ENCODE measurements at places on chromosomes 5 and 9. TPM values are rescaled to one million over a fixed set of nuclear protein-coding genes. Genes with fewer than 3 reads are reported as not detected.

DNA sequence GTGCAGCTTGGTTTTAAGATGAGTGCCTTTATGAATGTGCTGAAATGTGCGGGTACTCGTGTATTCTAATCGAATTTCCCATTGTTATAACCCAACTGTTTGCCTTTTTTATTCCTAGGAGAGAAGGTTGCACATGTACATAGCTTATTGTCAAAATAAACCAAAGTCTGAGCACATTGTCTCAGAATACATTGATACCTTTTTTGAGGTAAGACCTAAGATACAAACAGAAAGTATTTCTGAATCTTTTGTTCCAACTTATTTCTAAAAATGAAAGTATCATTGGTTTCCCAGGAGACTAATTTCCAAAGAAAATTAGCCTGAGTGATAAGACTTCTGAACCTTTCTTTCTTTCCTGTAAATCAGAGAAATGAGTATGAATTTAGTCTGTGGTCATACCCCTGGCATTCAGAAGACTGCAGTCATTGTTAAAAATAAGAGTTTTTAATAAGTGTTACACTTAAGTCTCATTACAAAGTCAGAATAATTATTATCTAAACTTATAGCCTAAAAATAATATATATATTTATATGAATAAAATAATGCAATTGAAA is 102.4 kb upstream of the OTULINL start:
- DNase-seq = no peak

DNA sequence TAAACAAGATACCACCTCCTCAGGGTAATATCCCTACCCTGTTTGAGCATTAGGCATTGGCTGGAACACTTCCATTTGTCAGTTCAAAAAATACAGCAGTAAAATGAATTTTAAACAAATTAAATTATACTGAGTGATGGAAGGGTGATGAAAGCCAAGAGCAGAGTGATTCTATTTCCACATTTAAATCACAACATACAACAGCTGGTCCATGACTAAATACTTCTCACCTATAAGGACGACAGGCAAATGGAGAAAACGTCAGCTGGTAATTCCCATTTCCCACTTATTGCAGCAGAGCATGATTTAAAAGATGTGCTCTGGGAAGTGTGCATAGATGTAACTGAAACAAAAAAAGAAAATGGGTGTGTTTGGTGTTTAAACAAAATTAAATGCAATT is 543.6 kb upstream of the DAB2 start:
- no peak for DNase-seq

DNA sequence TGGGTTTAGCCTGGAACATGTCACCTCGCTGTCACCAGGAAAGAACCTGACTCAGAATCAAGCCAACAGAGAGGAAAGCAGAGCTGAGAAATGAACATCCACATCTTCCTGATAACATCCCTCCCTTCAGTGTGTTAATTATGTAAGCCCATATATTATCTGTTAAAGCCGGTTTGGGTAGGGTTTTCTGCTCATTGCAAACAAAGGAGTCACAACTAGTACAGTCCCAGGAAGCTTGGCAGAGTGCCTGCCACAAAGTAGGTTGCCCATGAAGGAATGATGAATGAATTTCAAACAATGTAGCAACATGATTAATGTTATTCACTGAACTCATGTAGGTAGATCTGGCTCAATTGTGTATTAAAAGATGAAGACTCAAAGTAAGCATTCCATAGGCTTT is 10.4 kb upstream of the PPARGC1B start:
- DNase-seq = no peak

GRCh38 chr5:116524966-116525365 is 49.7 kb downstream of the SEMA6A start:
- DNase-seq = no peak

DNA sequence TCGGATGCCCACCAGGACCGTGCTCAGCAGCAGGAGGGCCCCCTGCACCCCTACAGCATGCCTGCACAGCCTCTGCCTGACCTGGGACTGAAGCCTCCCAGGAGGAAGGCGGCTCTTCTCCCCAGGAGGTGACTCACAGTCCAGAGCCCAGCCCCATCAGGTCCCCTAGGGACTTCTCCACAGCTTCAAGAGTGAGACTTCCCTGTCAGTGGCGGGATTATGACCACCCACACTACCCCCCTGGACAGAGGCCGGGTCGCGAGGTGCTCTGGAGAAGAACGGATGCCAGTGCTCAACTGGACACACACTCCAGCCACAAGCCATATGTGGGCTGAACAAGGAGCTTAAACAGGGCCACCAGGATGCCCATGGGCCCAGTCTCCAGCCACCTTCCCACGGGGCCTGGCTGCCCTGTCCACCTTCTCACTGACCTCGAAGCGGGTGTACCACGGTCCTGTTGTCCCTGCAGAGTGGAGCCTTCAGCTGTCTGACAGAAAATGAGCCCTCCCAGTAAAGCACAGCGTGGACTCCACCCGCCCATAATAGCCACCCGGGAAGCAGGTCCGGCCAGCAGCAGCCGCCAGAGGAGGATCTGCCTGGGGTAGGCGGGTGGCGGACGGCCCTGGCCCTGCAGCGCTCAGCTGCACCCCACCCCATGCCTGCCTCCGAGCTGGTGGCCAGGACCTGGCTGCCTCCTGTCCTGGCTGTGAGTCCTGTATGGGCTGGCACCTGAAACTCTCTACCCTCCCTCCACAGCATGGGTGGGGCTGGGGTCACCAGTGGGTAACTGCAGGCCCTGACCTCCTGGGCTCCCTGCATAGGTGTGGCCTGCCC is 54.7 kb downstream of the SEMA4D start:
- DNase-seq = no peak

- peak; percentile 61 for DNase-seq
Observed at GRCh38 chr9:136544548-136544963, 1.3 kb downstream of the NOTCH1 start.

GRCh38 chr5:137119321-137119720 is 379.8 kb downstream of the SPOCK1 start:
- DNase-seq = no peak

GRCh38 chr9:38347271-38347671 is 45.2 kb upstream of the ALDH1B1 start:
- DNase-seq = no peak

- no peak for DNase-seq
Observed at GRCh38 chr5:176716320-176716719, 69.0 kb downstream of the TSPAN17 start.

DNA sequence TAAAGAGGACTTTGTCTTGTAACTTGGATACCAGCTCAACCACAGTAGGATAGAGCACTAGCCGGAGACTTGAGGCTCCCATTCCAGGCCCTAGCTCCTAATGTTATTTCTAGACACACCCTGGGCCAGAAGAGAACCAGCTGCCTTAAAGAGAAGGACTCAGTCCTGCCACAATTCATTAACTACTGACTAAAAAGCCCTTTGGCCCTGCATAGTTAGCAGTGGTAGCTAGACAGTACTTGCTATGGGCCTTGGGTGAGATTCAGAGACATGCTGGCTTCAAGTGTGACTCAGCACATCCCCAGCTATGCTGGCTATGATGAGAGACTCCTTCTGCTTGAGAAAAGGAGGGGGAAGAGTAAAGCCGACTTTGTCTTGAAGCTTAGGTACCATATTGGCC is 47.3 kb downstream of the TMEM167A start:
- no peak for DNase-seq

- no peak for DNase-seq
Observed at GRCh38 chr9:81032831-81033230, 656.5 kb downstream of the TLE1 start.

DNA sequence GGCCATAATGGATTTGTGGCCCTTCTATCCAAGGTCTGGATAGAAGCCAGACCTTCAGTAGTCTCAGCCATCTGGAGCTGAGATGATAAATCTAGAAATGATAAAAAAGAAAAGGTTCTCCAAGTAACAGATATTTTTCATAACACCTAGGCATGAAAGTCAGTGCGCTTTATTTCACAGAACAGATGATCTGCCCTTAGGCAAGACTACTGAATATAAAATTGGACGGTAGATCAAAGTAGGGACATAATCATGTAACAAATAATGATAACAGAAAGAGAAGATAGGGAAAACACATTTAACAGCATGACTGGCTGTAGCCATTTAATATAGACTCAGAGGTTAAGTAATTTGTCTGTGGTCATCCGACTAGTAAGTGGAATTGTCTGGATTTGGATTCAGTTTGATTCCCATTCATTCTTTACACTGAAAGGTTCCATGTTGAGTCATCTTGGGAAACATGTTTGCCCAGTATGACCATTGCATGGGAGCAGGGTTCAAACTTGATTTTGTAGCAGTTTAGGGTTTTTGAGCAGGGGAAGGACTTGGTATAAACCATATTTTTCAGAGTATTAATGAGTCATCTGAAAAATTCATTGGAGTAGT is 4.1 kb upstream of the CAVIN4 start:
- no peak for DNase-seq

- DNase-seq = no peak
Observed at GRCh38 chr5:177542816-177543465, 11.4 kb downstream of the FAM193B start.

- DNase-seq = no peak
Observed at GRCh38 chr5:32572778-32573480, 12.4 kb upstream of the SUB1 start.

DNA sequence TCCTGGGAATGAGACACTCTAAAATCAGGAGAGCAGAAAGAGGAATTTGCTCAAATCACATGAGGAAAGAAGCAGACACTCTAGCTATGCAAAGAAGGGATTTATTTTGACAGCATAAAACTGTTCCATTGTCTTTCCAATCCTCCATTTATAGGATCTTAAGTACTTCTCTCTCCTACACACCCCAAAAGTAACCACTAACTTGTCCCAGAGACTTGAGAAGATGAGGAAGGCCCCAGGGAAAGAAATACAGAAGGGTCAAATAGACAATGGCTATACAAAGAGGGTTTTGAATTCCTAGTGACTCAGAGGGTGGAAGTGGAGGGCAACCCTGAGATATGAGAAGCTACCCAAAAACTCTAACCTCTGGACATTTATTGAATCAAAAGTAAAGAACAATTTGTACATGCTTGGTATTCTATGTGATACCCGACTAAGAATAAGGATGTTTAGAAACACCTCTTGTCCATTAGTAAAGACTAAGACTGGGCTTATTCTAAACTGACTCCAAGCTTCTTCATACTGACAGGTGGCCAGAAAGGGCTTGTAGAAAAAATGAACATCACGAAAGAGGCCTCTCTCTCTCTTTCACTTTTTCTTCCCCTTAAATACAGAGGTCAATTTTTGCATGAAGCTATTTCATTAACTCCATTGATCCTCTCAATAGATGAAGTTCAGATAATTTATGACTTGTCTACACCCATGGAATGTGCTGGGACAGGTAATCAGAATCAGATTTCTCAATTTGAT is 20.6 kb downstream of the DMAC1 start:
- DNase-seq = no peak

The LIX1 gene
- total RNA-seq = not detected

The MARCOL gene
- total RNA-seq = not detected

The GDF9 gene
- total RNA-seq = 0.43 TPM

The PCDHA5 gene
- total RNA-seq = not detected

The NUTM2G gene
- not detected for total RNA-seq

The FOXD4L3 gene
- not detected for total RNA-seq

The GCNT4 gene
- total RNA-seq = 6.4 TPM

The RORB gene
- total RNA-seq = not detected

The ELL2 gene
- 200 TPM for total RNA-seq

The TPRN gene
- 4.4 TPM for total RNA-seq

The PRLR gene
- total RNA-seq = not detected

The SGTB gene
- total RNA-seq = 79.5 TPM
